ENCODE measurements at places on chromosomes 6 and 20.

DNA sequence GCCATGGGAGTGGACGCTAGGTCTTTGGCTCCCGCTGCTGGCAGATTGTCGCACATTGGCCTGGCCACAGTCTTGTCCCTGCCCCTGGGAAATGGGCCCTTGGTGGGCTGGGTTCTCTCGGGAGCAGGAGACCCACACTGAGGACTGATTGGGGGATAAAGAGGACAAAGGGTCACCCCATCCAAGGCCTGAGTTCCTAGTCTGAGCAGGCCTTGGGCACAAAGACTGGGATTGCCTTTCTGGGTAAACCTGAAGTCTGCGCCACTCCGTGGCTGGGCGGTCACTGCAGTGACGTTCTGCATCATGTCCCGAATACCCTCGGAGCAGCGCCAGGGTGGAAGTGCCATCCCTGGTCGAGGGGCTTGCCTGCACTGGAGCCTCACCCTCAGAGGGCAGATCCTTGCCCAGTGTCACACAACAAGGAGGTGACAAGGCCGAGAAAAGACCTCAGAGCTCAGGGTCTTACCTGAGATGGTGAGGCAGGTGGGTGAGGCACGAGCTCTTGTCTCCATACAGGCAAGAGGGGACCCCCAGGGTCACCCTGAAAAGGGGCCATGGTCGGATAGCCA, 36.1 kb upstream of the ZBP1 start:
- DNase-seq = no peak

DNA sequence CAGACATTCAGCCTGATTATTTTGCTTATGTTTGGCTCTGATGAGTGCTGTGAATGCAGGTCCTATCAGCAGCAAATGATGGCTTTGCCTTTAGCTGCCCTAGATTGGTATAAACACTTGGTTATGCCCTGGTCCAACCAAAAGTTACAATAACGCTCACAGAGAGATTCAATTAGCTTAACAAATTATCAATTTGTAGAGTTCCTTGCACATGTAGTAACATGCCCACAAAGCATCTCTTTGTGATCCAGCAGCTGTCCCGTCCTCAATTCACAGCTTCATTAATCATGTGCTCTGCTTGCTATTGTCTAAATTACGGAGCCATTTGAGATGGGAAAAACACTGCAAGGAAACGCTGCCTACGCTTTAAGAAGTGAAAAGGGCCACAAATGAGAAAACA, 457.9 kb downstream of the HDGFL1 start:
- DNase-seq = no peak

DNA sequence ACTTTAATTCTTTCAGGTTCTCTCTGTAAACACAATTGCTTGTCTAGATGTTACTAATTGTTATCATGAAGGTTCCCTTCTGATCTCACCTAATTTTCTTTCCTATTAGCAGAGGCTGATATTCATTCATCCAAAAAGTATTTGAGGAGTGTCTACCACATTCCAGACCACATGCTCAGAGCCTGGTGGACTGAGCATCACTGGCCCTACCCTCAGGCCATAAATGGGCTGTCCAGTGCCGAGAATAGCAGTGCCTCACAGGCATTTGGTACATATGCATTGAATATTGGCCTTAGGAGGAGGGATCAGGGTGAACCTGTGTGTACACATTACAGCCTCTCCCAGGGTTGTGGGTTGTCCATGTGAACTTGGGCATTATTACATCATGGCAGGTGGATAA, 40.4 kb upstream of the PRELID3B start:
- DNase-seq = no peak

- DNase-seq = no peak
These were observed 127.6 kb upstream of the VGLL2 start for GRCh38 chr6:117137711-117138110.
